ENCODE measurements at places on chromosomes 6 and 20. TPM values are rescaled to one million over a fixed set of nuclear protein-coding genes. Genes with fewer than 3 reads are reported as not detected.

DNA sequence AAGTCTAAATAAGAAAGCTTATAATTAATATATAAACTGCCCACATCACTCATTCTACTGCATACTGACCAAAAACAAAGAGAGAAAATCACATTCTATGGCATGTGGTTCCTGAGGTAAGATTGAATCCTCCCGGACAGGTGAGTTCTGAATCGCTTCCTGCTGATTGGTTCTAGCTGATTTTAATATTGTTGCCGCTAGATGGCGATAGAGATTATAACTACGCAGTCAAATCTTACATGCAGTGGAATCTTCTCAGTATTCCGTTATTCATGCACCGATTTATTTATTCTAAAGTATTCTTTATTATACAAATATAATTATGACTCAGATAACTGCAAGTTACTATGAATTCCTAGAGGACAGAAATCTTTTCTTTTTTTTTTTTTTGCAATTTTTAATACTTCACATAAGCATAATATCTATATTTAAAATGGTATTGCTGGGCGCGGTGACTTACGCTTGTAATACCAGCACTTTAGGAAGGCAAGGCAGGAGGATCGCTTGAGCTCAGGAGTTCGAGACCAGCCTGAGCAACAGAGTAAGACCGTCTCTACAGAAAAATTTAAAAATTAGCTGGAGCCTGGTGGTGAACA lies 24.2 kb upstream of the TMX4 start:
- H3K27ac ChIP-seq, result no peak overlapping the region
- no peak overlapping the region for H3K4me3 ChIP-seq
- no peak for DNase-seq
- H3K27me3 ChIP-seq, result no peaks in the 10 kb centered on the region

GRCh38 chr6:134466771-134467525 lies 149.0 kb upstream of the SGK1 start:
- H3K27ac ChIP-seq, result peak overlapping the region; percentile 61
- H3K36me3 ChIP-seq, result no peaks in the 10 kb centered on the region
- H3K4me1 ChIP-seq, result peaks cover 50% of the 10 kb centered on the region
- H3K4me3 ChIP-seq, result no peak overlapping the region
- no peak for DNase-seq
- no peaks in the 10 kb centered on the region for H3K27me3 ChIP-seq

Gene GPLD1
- total RNA-seq, result 0.66 TPM

GRCh38 chr6:44539701-44540355 lies 152.3 kb downstream of the CDC5L start:
- no peaks in the 10 kb centered on the region for H3K4me1 ChIP-seq
- no peaks in the 10 kb centered on the region for H3K27me3 ChIP-seq
- H3K36me3 ChIP-seq, result no peaks in the 10 kb centered on the region
- no peak for DNase-seq
- H3K4me3 ChIP-seq, result no peak overlapping the region

Gene OR10C1
- not detected for total RNA-seq

DNA sequence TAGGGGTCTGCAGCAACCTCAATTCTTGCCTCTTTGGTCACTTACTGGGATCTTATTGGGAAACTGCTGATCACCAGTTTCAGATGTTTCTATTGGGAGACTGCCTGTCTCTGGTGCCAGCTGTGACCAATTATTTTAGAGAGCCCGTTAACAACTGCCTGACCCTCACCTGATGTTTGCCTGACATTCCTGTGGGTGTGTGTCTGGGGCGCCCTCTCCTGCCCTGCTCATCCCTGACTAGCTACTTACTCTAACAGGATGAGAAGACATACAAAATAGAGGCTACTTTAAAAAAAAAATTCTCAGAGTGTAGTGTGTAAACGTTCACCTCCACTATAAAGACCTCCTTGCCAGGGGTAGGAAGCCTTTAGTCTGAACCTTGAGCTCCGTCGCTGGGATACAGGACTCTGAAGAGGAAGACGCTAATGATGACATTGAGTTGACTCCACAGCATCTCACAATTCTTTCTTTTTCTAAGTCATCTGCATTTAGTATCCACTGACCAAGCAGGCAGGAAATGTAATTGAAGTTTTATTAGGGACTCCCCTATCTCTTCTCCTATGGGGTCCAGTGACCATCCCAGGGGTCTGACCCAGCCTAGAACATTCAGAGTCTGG lies 54.6 kb upstream of the DDR1 start:
- H3K27me3 ChIP-seq, result no peaks in the 10 kb centered on the region
- no peak overlapping the region for H3K4me3 ChIP-seq
- H3K4me1 ChIP-seq, result peaks cover 15% of the 10 kb centered on the region
- DNase-seq, result no peak
- no peaks in the 10 kb centered on the region for H3K36me3 ChIP-seq

DNA sequence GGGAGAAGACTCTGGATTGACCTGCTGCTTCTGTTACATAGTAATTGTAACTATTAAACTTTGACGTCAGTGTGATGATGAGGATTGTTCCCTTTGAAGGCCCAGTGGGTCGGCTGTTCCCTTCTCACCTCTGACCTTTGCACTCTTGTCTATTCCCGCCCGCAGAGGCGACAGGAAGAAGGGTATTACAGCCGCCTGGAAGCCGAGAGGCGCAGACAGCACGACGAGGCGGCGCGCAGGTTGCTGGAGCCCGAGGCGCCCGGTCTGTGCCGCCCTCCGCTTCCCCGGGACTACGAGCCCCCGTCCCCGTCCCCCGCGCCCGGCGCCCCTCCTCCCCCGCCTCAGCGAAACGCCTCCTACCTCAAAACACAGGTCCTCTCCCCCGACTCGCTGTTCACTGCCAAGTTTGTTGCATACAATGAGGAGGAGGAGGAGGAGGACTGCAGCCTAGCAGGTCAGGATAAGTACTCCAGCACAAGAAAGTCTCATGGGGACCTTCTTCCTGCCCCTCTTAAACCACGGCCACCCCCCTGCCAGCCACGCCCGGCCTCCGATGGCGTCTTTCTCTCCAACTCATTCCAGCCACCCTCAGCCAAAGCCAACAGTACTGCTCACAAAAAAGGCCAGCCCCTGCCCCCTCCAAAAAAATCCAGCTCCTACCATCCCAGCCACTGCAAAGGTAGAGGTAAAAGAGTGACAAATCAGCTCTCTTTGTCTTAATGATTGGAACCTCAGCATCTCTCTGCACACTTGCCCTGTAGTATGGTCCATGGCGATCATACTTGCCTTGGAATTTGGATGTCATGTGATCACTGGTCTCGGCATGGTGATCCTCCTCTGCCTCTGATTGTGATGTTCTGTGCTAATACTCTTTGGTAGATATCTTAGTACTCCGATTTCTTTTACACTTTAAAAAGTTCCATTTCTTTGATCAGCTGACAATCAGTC lies 31.6 kb upstream of the KIF25 start:
- peak overlapping the region; percentile 61 for H3K27ac ChIP-seq
- no peaks in the 10 kb centered on the region for H3K36me3 ChIP-seq
- no peaks in the 10 kb centered on the region for H3K27me3 ChIP-seq
- no peak for DNase-seq
- H3K4me1 ChIP-seq, result peaks cover 62% of the 10 kb centered on the region
- no peak overlapping the region for H3K4me3 ChIP-seq

- no peak for DNase-seq
- H3K36me3 ChIP-seq, result no peaks in the 10 kb centered on the region
- no peak overlapping the region for H3K4me3 ChIP-seq
- H3K27me3 ChIP-seq, result no peaks in the 10 kb centered on the region
- H3K4me1 ChIP-seq, result peaks cover 85% of the 10 kb centered on the region
Observed at GRCh38 chr20:49694450-49695071, 19.1 kb downstream of the B4GALT5 start.

DNA sequence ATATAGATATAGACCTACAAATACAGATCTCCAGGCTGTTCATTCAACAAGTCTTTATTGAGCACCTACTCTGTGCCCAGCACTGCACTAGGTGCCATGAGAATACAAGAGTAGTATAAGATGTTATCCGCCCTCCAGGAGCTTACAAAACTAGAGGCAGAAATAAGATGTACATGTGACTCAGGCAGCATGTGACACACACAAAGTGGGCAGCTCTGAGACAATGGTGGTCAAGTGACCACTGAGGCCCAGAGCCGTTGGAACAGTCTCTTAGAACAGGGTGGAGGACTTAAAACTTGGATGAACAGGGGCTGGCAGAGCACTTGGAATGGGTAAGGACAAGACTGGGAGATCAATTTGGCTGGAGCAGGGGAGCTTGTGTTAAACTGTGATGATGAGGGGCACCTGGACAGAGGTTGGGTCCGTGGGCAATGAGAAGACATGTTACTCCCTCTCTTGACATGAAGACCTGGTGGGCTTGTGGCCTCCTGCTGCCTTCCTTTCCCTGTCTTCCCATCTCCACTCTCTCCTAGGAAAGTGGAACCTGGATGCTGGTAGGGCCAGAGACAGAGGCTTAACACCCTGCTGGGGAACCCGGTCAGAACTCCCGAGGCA lies 21.2 kb downstream of the TRIM15 start:
- no peaks in the 10 kb centered on the region for H3K4me1 ChIP-seq
- H3K36me3 ChIP-seq, result peaks cover 13% of the 10 kb centered on the region
- no peak for DNase-seq
- no peak overlapping the region for H3K27ac ChIP-seq
- no peaks in the 10 kb centered on the region for H3K27me3 ChIP-seq

GRCh38 chr20:39264506-39265172 lies 302.5 kb downstream of the DHX35 start:
- H3K27ac ChIP-seq, result no peak overlapping the region
- no peaks in the 10 kb centered on the region for H3K4me1 ChIP-seq
- peak; percentile 61 for DNase-seq
- H3K4me3 ChIP-seq, result no peak overlapping the region

Gene SLC17A2
- total RNA-seq, result not detected

DNA sequence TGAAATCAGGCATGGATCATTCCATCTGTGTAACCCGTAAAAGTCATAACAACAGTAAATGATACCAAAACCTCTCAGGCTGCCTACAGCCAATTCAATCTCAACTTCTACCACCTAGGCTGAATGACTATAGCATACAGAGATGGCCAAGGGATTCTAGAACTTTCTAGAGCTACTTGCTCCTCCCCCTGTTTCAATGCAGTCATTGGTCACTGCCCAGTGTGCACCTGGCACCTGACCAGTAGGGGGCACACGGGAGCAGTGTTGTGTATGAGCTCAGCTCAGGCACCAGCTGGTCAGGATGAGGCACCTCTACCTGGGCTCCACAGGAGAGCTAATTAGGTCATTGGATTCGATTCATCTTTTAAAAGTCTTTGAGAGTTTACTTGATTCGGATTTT lies 86.2 kb downstream of the PLEKHG1 start:
- DNase-seq, result peak; percentile 34
- H3K4me3 ChIP-seq, result no peak overlapping the region
- no peaks in the 10 kb centered on the region for H3K36me3 ChIP-seq
- H3K4me1 ChIP-seq, result peaks cover 8% of the 10 kb centered on the region
- H3K27ac ChIP-seq, result no peak overlapping the region

GRCh38 chr6:1820165-1820564 lies 210.4 kb downstream of the FOXC1 start:
- no peak overlapping the region for H3K4me3 ChIP-seq
- peaks cover 14% of the 10 kb centered on the region for H3K4me1 ChIP-seq
- H3K27me3 ChIP-seq, result no peaks in the 10 kb centered on the region
- H3K36me3 ChIP-seq, result no peaks in the 10 kb centered on the region

GRCh38 chr6:24019830-24020229 lies 106.2 kb upstream of the NRSN1 start:
- DNase-seq, result no peak
- no peak overlapping the region for H3K4me3 ChIP-seq
- no peaks in the 10 kb centered on the region for H3K4me1 ChIP-seq
- H3K27ac ChIP-seq, result no peak overlapping the region
- no peaks in the 10 kb centered on the region for H3K27me3 ChIP-seq

GRCh38 chr6:155155787-155156447 lies 107.9 kb upstream of the CLDN20 start:
- no peak overlapping the region for H3K27ac ChIP-seq
- no peaks in the 10 kb centered on the region for H3K27me3 ChIP-seq
- DNase-seq, result no peak
- H3K4me3 ChIP-seq, result no peak overlapping the region

Gene KCNK16
- not detected for total RNA-seq

Gene C6orf132
- 26.0 TPM for total RNA-seq
